Activated CD4-positive, alpha-beta T cell treated with anti-CD3 and anti-CD28 coated beads, Interleukin-2, amount 10 ng/mL, durations not matched to agents 24 days and 14 days (primary cell): ENCODE measurements at places on chromosomes 6 and 20.

DNA sequence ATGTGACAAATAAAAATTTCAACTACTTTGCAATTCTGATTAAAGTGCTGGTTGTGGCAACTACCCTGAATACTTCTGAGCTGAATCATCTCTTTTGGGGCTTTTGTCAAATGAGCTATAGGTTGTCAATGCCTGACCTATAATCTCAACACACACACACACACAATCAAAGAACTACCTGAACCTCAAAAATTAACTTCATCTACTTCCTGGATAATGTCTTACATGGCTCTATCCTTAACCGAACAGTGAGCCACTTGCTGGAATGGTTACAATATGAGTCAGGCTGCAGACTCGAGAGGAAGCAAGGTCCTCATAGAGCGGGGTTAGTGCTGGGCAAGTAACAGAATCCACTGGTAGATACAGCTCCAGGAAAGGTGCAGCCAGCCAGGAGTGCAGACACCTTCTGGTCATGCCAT is 70.6 kb upstream of the DST start:
- H3K4me3 ChIP-seq, result no peak overlapping the region
- H3K27ac ChIP-seq, result no peak overlapping the region
- peaks cover 8% of the 10 kb centered on the region for H3K27me3 ChIP-seq
- H3K36me3 ChIP-seq, result no peaks in the 10 kb centered on the region
- H3K4me1 ChIP-seq, result no peaks in the 10 kb centered on the region

- H3K4me1 ChIP-seq, result peaks cover 49% of the 10 kb centered on the region
- no peak for DNase-seq
- H3K36me3 ChIP-seq, result peaks cover 2% of the 10 kb centered on the region
- H3K27ac ChIP-seq, result no peak overlapping the region
- peaks cover 2% of the 10 kb centered on the region for H3K27me3 ChIP-seq
- H3K4me3 ChIP-seq, result no peak overlapping the region
These were observed 340.5 kb upstream of the PRDM1 start for GRCh38 chr6:105745464-105746129.

GRCh38 chr6:104623052-104623690 is 236.5 kb downstream of the HACE1 start:
- no peak overlapping the region for H3K4me3 ChIP-seq
- peaks cover 9% of the 10 kb centered on the region for H3K27me3 ChIP-seq
- no peaks in the 10 kb centered on the region for H3K36me3 ChIP-seq
- H3K4me1 ChIP-seq, result peaks cover 4% of the 10 kb centered on the region
- no peak overlapping the region for H3K27ac ChIP-seq

- no peak overlapping the region for H3K4me3 ChIP-seq
- H3K27me3 ChIP-seq, result peaks cover 2% of the 10 kb centered on the region
- no peak for DNase-seq
- H3K4me1 ChIP-seq, result no peaks in the 10 kb centered on the region
- H3K36me3 ChIP-seq, result no peaks in the 10 kb centered on the region
These were observed 62.1 kb upstream of the CNKSR3 start for GRCh38 chr6:154572556-154572955.

DNA sequence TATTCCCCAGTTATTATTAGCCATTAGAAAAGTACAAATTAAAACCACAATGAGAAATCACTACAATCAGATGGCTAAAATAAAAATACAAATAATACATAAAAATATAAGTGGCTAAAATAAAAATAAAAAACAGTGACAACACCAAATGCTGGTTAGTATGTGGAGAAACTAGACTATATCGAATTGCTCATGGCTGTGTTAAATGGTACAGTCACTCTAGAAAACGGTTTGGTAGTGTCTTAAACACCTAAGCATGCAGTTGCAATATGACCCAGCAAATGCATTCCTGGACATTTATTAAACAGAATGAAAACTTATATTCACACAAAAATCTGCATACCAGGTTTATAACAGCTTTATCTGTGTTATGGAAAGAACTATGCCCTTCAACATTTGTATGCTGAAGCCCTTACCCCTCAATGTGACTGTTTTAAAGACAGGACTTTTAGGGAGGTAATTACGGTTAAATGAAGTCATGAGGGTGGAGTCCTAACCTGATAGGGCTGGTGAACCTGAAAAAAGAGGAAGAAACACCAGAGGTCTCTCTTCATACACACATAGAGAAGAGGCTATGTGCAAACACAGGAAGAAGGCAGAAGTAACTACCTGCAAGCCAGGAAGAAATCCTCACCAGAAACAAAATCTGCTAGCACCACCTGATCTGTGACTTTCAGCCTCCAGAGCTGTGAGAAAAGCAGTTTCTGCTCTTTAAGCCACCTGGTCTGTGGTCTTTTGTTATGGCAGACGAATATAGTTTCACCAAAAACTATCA is 84.9 kb downstream of the ASCC3 start:
- no peak overlapping the region for H3K4me3 ChIP-seq
- DNase-seq, result no peak
- H3K4me1 ChIP-seq, result peaks cover 4% of the 10 kb centered on the region
- H3K27ac ChIP-seq, result no peak overlapping the region
- H3K36me3 ChIP-seq, result peaks cover 26% of the 10 kb centered on the region
- H3K27me3 ChIP-seq, result no peaks in the 10 kb centered on the region

- no peak overlapping the region for H3K27ac ChIP-seq
- no peaks in the 10 kb centered on the region for H3K27me3 ChIP-seq
- no peak overlapping the region for H3K4me3 ChIP-seq
- DNase-seq, result no peak
- H3K4me1 ChIP-seq, result peaks cover 41% of the 10 kb centered on the region
- H3K36me3 ChIP-seq, result peaks cover 6% of the 10 kb centered on the region
These were observed 45.5 kb downstream of the IRF4 start for GRCh38 chr6:437037-437392.

GRCh38 chr6:159910342-159910741 is 19.6 kb downstream of the MAS1 start:
- no peak overlapping the region for H3K27ac ChIP-seq
- H3K36me3 ChIP-seq, result no peaks in the 10 kb centered on the region
- DNase-seq, result no peak
- peaks cover 8% of the 10 kb centered on the region for H3K4me1 ChIP-seq

DNA sequence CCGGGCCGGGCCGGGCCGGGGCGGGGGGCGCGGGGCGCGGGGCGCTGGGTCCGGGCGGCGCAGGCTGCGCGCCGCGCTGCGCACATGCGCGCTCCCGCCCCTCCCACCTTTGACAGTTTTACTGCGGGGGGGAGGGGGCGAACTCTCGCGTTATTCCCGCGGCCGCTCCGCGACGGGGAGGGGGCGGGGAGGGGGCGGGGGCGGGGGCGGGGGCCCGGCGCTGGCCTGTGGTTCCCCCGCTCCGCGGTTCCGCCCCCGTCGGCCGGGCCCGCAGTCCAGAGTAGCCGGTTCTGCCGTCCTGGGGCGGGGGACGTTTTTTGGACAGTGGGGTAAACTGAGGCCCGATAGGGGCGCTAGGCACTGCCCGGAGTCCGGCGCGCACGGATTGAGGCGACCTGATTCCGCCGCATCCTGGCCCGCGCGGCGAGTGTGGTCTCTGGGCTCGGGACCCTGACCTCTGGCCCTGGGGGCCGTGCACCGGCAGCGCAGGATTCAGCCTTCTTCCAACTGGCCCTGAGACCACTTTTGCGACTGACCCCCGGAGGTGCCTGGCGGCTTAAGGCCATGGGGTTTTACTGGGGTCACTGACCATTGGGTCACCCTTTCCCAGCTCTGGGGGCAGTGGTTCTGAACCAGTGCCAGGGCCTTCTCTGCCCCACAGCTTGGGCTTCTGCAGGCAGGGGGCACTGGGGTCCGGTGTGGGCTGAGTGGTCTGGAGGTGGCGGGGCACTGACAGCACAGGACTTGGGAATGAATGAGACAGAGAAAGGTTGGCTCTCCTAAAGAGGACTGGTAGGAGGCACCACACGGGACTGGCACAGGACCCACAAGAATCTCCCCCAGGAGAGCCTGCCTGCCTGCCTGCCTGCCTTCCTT is at the start of gene ZNF512B:
Gene ZNF512B (minus strand): TSS at position 93 of the 876 bp plus-strand sequence. CDS start 1,980 bp downstream, outside the sequence.
- H3K27me3 ChIP-seq, result no peaks in the 10 kb centered on the region
- H3K36me3 ChIP-seq, result peaks cover 35% of the 10 kb centered on the region
- peak within 1 kb of the TSS; percentile 88 for H3K4me3 ChIP-seq
- DNase-seq, result peak; percentile 91

DNA sequence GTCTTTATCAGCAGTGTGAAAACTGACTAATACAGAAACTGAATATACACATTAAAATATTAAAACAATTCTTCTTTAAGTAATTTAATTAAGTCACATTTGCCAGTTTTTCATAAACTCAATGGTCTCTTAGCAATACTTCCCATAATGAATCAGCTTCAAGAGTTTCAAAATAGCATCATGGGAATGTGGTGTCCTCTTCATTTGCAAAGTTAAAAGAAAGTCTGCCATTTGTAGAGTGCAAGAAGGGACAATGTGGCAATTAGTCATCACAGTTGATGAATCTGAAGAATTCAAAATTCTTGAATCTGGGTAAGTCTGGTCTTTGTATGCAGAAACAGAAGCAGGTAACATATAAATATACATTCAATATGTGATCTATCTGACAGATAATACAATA is 38.7 kb downstream of the SYNE1 start:
- no peak overlapping the region for H3K4me3 ChIP-seq
- H3K36me3 ChIP-seq, result no peaks in the 10 kb centered on the region
- H3K27ac ChIP-seq, result no peak overlapping the region
- no peaks in the 10 kb centered on the region for H3K27me3 ChIP-seq
- H3K4me1 ChIP-seq, result no peaks in the 10 kb centered on the region

DNA sequence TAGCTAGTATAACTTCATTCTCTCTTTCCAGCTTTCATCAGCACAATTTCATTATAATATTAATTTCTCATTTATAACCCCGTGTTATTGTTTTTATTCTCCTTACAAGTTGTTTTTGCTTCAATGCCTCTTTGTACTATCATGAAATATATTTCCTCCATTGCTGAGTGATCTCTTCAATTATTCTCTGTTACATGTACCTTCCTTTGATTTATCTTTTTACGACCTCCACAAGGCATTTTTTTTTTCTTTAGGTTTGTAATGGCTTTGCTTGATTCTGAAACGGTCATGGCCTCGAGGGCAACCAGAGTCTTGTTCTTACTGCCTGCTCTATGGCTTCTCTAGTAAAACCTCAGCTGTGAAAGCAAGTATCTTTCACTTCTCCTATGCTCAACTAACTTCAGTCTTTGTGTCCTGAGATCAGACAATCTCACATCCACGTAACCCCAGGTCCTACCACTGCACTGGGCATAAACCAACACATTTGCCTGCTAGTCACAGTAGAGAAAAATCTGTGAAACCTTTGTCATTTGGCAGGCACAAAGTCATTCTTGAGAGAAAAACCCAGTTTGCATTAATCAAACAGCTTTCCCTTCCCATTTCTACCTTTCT is 119.9 kb downstream of the UST start:
- H3K4me1 ChIP-seq, result no peaks in the 10 kb centered on the region
- peaks cover 5% of the 10 kb centered on the region for H3K27me3 ChIP-seq
- H3K4me3 ChIP-seq, result no peak overlapping the region
- no peak overlapping the region for H3K27ac ChIP-seq
- no peak for DNase-seq
- no peaks in the 10 kb centered on the region for H3K36me3 ChIP-seq

- H3K27ac ChIP-seq, result no peak overlapping the region
- no peak overlapping the region for H3K4me3 ChIP-seq
- no peak for DNase-seq
- H3K4me1 ChIP-seq, result peaks cover 3% of the 10 kb centered on the region
- no peaks in the 10 kb centered on the region for H3K27me3 ChIP-seq
- peaks cover 19% of the 10 kb centered on the region for H3K36me3 ChIP-seq
These were observed 14.2 kb upstream of the ADRM1 start for GRCh38 chr20:62288535-62289105.

- no peak for DNase-seq
- H3K4me3 ChIP-seq, result no peak overlapping the region
- no peaks in the 10 kb centered on the region for H3K27me3 ChIP-seq
- H3K27ac ChIP-seq, result no peak overlapping the region
- H3K36me3 ChIP-seq, result no peaks in the 10 kb centered on the region
These were observed 154.1 kb upstream of the BMP2 start for GRCh38 chr20:6613280-6613861.

DNA sequence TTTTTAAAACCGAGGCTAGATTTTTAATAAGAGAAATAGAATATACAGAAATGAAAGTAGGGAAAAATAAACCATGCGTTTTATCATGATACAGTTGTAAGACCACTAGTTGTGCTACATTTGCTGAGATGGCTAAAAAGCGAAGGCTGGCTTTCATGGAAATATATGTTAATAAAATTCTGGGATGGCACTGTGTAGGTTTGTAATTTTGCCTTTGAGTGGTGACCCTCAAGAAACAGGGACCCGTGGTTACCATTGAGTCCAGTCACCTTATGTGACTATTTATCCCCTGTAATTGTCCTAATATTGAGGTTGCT is 233.8 kb downstream of the ARHGAP18 start:
- H3K4me1 ChIP-seq, result peaks cover 4% of the 10 kb centered on the region
- no peaks in the 10 kb centered on the region for H3K36me3 ChIP-seq
- H3K27ac ChIP-seq, result no peak overlapping the region
- no peak for DNase-seq
- no peaks in the 10 kb centered on the region for H3K27me3 ChIP-seq
- no peak overlapping the region for H3K4me3 ChIP-seq

DNA sequence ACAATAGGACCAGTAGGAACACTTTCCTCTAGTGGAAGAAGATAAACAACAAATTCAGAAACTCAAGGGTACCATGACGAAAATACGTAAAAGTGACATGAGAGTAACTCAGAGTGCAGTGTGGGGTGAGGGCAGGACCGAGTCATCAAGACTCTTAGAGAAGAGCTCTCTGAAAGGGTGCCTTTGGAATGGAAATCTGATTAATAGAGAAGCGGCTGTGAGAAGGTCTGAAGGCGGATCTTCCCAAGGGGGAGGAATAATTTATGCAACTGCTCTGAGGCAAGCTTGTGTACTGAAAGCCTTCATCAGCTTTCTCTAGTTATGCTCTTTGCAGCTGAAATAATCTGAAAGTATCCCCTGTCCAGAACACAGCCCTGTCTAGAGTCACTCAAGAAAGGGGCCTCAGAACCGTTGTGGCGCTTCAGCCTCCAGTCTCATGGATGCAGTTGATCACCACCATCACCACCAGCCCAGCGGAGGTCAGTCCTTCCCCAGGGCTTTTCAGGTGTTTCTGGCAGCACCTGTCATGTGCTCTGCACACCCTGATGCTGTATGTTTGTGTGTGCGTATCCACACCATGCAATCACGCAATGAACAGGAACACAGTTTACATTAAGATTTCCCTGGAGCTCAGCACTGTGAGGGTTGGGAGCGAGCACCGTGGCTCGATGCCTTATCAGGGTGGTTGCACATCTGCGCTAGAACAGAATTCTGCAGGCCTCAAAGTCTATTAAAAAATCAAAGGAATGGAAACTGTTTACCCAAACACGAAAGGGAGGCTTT is 396.5 kb downstream of the SMOC2 start:
- H3K27ac ChIP-seq, result no peak overlapping the region
- peak; percentile 33 for DNase-seq
- H3K4me3 ChIP-seq, result no peak overlapping the region
- no peaks in the 10 kb centered on the region for H3K27me3 ChIP-seq
- H3K36me3 ChIP-seq, result peaks cover 6% of the 10 kb centered on the region

- H3K27ac ChIP-seq, result no peak overlapping the region
- peaks cover 3% of the 10 kb centered on the region for H3K4me1 ChIP-seq
- H3K36me3 ChIP-seq, result no peaks in the 10 kb centered on the region
- no peak for DNase-seq
- no peak overlapping the region for H3K4me3 ChIP-seq
These were observed 24.0 kb upstream of the CTNNBL1 start for GRCh38 chr20:37669773-37670236.

GRCh38 chr6:11039040-11039439 is 5.1 kb downstream of the ELOVL2 start:
- peaks cover 3% of the 10 kb centered on the region for H3K4me1 ChIP-seq
- peaks cover 60% of the 10 kb centered on the region for H3K27me3 ChIP-seq
- no peak overlapping the region for H3K4me3 ChIP-seq
- peaks cover 2% of the 10 kb centered on the region for H3K36me3 ChIP-seq

GRCh38 chr6:41408982-41409381 is 73.6 kb downstream of the NCR2 start:
- no peak overlapping the region for H3K27ac ChIP-seq
- H3K4me3 ChIP-seq, result no peak overlapping the region
- peaks cover 34% of the 10 kb centered on the region for H3K27me3 ChIP-seq
- no peaks in the 10 kb centered on the region for H3K4me1 ChIP-seq
